ENCODE measurements at places on chromosomes 1 and 21.

DNA sequence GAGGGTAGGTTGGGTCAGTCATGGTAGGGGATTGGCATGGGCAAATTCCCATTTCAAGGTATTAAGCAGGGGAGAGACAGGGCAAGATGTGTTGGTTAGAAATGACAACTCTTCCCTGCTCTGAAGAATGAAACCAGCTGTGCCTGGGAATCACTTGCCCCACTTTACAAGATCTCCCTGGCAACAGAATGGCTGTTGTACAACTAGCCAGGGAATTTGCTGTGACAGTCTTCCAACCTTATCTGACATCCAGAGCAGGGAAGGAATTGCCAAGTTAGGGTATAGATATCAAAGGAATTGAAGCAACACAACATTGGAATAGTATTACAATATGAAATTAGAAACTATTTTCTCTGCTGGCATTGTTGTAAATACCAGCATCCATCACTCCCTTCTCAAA lies 154.7 kb downstream of the CACNA1E start:
- no peak for DNase-seq

- DNase-seq, result no peak
Observed at GRCh38 chr1:21641967-21642739, 27.0 kb downstream of the RAP1GAP start.

DNA sequence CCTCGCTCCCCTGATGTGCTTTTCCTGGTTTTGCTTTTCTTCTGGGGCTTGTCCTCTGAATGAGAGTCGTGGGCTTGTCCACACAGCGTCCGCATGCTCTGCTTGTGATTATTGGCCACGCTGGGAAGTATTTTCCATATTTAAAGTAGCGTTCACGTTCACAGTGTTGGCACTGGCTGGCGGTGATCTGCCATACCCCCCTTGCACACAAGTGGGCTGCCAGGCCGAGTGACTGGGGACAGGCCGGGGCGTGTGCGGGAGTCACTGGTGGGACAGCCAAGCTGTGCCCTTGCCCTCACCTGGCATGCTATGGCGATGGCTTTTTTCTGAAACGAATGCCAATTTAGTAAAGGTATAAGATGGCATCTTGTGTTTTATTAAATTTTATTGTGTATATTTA lies 32.8 kb downstream of the SLC37A1 start:
- DNase-seq, result no peak

DNA sequence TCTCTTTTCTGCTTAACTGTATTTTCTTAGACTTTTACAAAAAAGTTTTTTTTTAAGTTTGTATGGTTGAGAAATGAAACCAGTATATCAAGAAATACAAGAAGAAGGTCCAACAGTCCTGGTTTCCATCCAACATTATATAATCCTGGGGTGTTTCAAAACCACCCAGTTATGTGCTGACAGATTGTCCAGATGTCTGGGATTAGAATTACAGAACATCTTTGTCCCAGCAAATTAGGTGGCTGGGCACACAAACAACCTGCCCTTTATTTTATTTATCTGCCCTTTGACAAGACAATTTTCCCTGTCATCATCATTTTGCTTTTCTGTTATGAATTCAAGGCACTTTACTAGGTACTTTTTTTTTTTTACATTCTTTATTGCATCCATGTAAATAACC lies 622.1 kb downstream of the PLPP3 start:
- DNase-seq, result no peak

- no peak for DNase-seq
Observed at GRCh38 chr1:186655876-186656275, 24.3 kb downstream of the PTGS2 start.

DNA sequence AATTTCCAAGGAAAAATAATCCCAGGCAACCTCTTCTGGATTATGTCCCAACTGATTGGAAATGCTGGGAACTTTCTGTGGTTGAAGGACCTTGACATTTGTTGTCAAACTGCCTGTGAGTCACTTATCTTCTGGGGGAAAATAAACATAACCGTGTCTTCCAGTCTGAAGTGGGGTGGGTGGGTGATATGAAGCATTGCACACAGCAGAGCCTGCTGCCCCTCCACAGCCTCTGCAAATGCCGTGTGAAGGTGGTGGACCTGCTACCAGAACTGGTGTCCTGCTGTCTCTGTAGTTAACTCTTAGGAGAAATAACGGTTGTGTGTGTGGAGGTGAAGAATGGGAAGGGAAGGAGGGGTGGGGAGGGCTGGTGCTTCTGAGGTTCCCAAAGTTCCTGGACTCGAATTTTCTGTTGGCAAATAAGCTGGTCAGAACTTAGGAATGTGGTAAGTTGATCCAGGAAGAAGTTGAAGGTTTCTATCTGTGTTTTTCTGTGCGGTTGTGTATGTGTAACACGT lies 23.2 kb downstream of the GALNT2 start:
- DNase-seq, result no peak

DNA sequence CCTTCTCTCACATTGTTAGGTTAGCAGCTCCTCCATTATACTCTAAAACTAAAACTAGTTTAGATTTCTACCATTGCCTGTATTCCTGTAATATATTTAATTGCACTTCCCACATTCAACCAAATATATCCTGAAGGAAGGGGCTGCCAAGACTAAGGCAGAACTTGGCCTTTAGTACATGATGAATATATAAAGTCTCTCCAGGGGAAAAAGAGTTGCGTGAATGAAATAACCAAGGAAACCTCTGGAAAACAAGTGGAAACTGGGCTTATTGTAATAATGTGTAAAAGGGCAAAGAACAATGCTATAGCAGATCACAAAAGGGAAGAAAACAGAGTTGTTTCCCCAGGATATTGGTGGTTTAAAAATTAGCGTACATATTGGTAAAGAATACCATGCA lies 1012.5 kb upstream of the PRMT6 start:
- DNase-seq, result no peak

DNA sequence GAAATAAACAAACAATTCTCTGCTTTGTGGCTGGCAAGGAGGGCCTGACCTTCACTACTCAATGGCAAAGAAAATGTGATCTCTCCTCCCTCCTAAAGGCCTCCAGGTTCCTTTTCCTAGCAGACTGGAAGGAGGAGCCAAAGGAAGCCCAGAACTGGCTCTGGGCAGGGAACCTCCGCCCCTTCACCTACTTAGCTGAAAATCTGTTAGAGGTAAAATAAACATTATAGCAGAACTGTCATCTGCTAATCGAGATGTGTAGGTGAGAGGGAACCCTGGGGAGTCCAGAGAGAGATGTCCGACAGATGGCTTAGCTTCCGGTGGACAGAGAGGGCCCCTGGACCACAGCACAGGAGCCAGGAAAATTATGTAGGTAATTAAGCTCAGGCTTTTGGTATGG lies 75.2 kb upstream of the KCNA3 start:
- DNase-seq, result no peak

- no peak for DNase-seq
Observed at GRCh38 chr1:191255354-191256054, 777.8 kb upstream of the BRINP3 start.

GRCh38 chr1:94285031-94285654 lies 47.8 kb upstream of the ARHGAP29 start:
- no peak for DNase-seq

DNA sequence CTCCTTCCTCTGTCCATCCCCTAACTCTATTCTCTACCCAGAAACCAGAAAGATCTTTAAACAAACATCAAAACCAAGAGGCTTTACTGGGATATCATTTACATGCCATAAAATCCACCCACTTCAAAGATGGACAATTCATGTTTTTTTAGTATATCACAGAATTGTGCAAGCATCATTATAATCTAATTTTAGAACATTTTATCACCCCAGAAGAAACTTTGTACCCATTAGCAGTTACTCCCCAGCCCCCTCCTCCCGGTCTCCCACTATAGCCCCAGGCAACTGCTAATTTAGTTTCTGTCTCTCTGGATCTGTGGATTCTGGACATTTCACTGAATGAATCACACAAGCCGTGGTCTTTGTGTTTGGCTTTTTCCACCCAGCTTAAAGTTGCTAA lies 4.8 kb upstream of the SELENON start:
- DNase-seq, result no peak

- no peak for DNase-seq
Observed at GRCh38 chr1:3085721-3086120, 16.7 kb downstream of the PRDM16 start.
